ENCODE measurements at places on chromosomes 2 and 18.

GRCh38 chr2:220434385-220434784 is 807.0 kb downstream of the SLC4A3 start:
- DNase-seq: no peak

DNA sequence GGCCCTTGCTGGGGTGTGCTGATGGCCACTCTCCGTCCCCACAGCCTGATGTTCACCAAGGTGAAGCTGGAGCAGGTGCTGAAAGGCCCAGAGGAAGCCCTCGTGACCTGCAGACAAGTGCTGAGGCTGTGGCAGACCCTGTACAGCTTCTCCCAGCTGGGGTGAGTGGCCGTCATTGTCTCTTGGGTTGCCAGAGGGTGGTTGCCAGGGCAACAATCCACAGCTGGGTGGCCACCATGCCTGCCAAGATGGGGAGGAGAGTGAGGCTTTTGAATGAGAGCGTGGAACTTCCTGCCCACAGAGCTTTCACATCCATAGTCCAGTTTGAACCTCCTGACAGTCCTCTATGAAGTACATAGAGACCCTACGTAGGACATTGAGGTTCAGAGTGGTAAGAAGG is 108.8 kb downstream of the STPG4 start:
- no peak for DNase-seq

GRCh38 chr2:74922592-74923227 is 35.7 kb upstream of the POLE4 start:
- no peak for DNase-seq

DNA sequence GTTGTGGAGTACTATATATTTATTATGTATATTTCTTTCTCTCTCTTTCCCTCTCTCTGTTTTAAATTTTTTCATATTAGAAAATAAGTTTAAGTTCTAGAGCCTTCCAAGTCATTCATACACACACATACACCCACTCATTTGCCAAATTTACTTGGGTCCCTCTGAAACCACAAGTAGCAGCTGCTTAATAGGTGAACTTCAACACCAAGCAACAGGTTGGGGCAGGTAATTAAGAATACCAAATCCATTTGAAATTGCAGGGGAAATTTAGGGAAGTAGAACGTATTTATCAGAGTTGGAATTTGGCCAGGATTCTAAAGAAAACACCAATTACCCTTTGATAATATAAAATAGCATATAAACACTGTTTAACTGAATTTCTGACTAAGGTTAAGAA is 75.0 kb upstream of the RBBP8 start:
- no peak for DNase-seq

GRCh38 chr18:64164883-64165282 is 16.0 kb upstream of the LINC00305 start:
- no peak for DNase-seq

Data from activated naive CD4-positive, alpha-beta T cell (primary cell).